ENCODE measurements at places on chromosomes 1 and 21.
A peak's percentile ranks its signal among the peaks of the same experiment; 100 is the strongest.

DNA sequence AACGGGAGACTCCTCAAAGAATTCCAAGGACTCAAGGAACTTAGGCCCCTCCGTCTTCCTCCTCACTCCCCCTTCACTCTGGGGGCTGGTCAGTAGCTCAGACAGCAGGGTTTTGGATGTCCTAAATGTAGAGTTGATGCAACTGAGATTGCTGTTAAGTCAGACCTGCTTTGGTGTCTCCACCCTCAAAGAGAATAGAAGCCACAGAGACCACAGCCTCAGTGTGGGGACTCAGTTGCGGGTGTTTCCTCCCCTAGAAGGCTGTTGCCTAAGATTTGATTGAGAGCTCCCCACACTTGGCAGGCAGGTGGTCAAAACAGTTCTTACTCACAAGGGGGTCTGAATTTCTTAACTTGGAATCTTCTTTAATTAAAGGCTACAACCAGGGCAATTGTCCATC is 7.6 kb downstream of the MAN1C1 start:
- no peak for DNase-seq

- no peak for DNase-seq
These were observed 95.0 kb upstream of the COL6A1 start for GRCh38 chr21:45886610-45887026.

DNA sequence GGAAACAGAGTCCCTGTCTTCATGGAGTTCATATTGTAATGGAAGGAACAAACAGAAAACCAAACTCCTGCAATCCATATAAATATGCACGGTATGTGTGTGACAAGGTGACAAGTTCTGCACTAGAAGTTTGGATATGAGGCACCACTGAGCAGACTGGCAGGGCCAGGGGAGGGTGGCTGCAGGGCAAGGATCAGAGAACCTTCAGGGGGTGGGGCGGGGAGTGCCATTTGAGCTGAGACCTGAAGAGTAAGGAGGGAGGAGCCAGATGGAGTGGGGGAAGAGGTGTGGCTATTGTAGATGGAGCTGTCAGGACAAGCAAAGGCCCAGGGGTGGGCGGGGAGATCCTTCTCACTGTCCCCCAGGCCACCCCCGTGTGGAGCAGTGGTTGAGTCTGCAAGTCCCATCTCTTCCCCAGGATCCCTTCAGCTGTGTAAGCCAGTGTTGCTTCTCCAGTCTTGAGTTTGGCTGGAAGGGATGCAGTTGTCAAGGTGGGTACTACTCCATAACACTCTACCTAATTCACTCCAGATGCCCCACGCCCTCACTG is 76.4 kb downstream of the ATP5PO start:
- DNase-seq: no peak

GRCh38 chr1:22805672-22806038 is 95.0 kb downstream of the EPHB2 start:
- DNase-seq: no peak

DNA sequence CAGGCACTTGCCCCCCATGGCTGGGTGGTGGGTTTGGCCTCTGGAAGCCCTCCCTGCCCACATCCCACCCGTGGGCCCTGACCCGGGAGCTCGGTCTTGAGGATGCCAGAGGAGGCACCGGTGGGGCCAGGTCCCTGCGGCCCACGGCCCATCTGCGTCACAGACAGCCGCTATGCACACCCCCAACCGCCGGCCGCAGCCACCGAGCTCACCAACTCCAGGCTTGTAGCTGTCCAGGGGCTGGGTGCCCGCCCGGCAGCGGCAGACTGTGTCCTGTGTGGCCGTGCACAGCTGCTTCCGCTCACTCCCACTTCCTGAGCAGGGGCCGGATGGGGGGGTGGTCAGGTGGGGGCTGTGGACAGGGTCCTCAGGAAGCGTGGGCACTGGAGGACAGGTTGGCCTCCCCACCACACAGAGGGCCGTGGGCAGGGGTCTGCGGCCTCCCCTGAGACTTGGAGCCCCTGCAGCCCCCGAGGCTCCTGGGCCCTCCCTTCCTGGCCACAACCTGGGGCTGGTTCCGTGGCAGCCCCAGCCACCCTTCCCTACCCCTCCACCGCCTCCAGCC is 1.1 kb downstream of the TNFRSF4 start:
- DNase-seq: no peak

DNA sequence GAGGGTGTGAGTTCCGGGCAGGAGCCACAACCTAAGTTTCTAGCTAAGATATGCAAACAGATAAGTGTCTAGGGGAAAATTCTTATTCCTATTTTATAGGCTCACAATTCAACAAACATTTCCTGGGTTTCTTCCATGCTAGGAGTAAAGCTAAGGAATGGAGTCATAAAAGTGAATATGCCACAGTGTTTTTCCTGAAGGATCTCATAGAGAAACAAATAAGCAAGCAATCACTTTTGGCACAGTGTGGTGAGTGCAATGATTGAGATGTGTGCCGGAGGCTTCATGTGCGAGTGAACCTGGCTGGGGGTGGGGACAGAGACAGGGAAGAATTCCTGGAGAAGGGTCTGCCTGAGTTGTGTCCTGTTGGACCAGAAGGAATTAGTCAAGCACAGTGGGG is 147.4 kb downstream of the TENT5C start:
- DNase-seq: no peak

GRCh38 chr1:235503403-235504121 is 690 bp downstream of the B3GALNT2 start:
- no peak for DNase-seq

DNA sequence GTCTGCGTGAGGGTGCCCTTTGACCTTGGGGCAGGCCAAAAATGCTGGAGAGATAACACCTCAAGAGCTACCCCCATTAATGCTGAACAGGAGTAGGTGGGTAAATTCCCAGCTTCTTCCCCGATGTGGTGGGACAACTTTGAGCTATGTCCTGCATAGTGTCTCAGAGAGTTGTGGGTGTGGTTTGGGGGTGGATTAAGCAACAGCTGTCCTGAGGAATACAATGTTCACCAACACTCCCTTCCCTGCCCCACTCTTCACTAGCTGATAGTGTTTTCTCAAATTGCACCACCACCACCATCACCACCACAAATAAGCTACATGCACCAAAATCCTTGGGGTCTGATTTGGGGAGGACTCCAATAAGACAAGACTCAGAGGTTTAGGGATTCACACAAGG is 258.4 kb downstream of the HLX start:
- DNase-seq: no peak

DNA sequence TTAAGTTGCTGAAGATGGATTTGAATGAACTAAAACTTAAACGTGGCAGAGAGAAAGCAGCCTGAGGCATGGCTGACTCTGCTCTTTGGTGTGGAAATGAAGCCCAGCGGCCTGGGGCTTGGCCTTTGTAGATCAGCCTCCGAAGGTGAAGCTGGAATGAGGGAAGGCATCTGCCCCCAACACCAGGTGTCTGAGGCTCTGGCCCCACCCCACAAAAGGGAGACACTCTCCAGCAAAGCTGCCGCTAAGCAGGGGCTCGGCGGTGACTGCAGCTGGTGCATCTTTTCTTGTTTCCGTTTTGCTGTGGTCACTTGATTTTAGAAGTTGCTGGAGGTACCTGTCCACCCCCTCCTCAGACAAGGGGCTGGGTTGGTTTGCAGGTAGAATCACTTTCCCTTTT is 38.2 kb upstream of the NID1 start:
- no peak for DNase-seq

DNA sequence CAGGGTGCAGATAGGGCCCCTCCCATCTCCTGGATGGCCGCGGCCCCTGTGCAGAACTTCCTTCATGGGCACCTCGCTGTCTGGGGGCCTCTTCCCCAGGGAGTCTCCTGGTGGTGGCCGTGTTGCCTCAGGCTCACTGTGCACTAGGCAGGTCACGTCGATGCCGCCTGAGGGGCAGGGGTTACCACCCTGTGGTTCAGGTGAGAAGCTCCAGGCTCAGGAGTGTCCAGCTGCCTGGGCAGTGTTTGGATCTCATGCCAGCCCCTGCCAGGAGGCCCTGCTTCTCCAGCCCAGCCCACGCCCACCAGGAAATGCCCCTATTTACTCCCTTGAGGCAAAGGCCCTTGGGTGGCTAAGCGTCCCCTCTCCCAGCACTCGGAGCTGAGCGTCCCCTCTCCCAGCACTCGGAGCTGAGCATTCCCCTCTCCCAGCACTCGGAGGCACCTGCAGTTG is 2.1 kb downstream of the ITGB2 start:
- DNase-seq: no peak

- DNase-seq: no peak
These were observed 519.6 kb upstream of the DEPDC1 start for GRCh38 chr1:69016468-69016867.

GRCh38 chr1:36553591-36554322 is 71.0 kb upstream of the CSF3R start:
- DNase-seq: peak; percentile 29

DNA sequence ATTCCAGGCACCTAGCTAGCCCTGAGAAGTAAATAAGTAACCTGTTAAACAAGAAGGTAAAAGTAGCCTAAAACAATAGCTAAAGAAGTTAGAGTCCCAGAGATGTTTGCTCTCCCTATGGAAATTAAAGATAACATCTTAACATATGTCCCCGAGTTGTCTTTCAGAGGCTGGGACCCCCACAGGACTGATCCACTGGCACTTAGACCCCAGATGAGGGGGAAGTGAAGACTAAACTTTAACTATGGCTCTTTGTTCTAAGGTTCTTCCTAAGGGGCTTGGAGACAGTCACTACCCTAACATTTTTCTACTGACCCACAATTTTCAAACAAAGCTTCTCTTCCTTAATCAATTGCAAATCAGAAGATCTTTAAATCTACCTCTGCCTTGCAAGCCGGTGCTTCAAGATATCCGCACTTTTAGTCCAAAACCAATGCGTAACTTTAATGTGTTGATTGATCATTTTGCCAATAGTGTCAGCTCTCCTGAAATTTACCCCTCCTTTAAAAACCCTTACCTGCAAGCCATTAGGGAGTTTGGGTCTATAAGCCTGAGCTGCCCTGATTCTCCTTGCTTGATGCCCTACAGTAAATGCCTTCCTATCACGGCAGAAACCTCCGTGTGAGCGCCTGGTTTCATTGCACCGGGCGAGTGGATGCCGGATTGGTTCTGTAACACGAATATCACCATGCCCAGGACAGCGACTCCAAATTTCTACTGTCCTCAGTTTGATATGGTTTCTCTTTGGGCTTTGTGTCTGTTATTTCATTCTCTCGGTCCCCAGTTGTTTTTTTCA is 404.4 kb downstream of the SIPA1L2 start:
- no peak for DNase-seq

- no peak for DNase-seq
These were observed 58.6 kb upstream of the GRIK3 start for GRCh38 chr1:37092937-37093336.

DNA sequence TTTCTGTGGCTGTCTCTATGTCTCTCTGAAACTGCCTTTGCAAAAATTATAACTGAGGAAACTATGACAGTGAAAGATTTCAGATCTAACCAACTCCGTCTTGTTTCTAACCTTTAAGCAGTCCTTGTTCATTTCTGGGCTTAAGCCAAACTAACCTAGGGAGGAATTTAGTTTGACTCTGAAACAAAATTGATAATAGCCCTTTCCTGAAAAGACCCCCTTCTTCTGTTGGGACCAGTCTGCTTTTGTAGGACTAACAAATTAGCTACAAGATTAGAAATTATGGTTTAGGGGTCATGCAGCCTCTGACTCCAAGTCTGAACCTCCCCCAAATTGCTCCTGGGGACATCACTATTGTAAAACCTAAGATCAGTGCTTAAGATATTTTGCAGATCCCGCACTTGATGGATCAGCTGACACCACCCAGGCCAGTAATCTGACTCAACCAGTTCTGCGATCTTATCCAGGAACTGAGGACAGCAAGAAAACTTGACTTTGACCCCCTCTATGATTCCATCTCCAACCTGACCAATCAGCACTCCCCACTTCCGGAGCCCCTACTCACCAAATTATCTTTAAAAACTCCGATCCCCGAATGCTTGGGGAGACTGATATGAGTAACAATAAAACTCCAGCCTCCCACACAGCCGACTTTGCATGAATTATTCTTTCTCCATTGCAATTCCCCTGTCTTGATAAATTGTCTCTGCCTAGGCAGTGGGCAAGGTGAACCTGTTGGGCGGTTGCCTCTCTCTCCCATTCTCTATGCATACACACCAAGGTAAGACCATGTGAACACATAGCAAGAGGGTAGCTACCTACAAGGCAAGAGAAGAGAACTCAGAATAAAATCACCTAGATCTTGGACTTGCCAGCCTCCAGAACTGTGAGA is 11.1 kb upstream of the TRIM63 start:
- DNase-seq: no peak

DNA sequence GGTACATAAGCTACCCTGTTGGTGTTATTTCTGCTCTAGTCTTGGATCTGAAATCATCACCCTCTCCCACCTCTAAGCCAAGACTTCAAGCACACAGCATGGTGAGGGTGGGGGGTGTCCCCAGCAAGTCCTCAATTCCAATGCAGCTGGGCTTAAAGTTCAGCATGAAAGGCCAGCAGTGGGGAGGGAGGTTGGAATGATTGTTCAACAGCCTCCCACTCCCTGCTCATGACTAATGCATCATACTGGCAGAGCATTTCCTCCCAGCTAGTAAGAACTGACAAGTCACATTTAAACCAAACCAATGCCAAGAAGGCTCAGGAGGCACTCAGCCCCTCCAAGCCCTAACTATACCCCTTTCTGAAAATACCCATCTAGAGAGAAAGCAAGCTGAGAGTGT is 50.1 kb downstream of the TIAM1 start:
- peak; percentile 29 for DNase-seq

DNA sequence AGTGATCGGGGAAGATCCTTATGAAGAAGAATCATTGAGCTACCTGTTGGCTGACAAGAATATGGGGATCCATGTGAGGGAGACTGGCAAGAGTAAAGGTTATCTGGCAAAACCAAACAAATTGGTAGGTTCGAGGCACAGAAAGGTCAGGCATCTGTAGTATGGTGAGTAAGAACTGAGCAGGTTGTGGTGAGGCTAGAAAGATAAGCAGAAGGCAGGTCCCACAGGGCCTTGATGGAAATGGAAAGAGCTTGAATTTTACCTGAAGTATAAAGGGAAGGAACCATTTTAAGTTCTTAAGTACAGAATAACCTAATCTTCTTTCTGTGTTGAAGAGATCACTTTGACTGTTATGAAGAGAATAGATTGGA is 11.1 kb downstream of the PTPRC start:
- no peak for DNase-seq

DNA sequence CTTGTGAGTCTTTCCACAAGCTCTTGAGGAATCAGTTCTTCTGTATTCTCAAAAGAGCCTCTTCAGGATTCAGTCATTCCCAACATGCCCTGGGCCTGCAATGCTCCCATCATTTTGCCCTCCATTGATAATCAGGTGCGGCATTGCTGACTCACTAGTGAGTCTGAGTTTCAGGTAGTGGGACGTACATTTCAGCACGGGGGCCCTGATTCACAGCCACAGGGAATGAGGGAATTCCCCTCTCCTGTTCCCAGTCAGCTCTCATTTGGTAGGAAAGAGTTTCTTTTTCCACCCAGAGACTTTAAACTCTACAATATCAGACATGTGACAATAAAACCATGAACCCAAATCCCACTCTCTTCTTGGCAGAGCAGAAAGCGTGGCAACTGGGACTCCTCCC is 3.7 kb upstream of the IRF6 start:
- DNase-seq: no peak

Data from stimulated activated CD8-positive, alpha-beta memory T cell treated with anti-CD3 and anti-CD28 coated beads, Interleukin-4, amount 100 ng/mL, for 4 hours (primary cell).